Activated CD4-positive, alpha-beta memory T cell treated with anti-CD3 and anti-CD28 coated beads, Interleukin-2, amount 10 ng/mL, durations not matched to agents 7 days and 5 days (primary cell): ENCODE measurements at places on chromosomes 6 and 20. TPM values are rescaled to one million over a fixed set of nuclear protein-coding genes. Genes with fewer than 3 reads are reported as not detected.

Gene AGER
- total RNA-seq: 29.4 TPM

Gene TSPO2
- total RNA-seq: not detected

Gene MATN4
- 1.5 TPM for total RNA-seq

GRCh38 chr20:11234608-11235007, 560.8 kb upstream of the JAG1 start:
- no peak overlapping the region for H3K4me3 ChIP-seq
- H3K36me3 ChIP-seq: no peaks in the 10 kb centered on the region
- H3K27ac ChIP-seq: no peak overlapping the region
- DNase-seq: no peak
- H3K4me1 ChIP-seq: no peaks in the 10 kb centered on the region

- no peaks in the 10 kb centered on the region for H3K4me1 ChIP-seq
- H3K4me3 ChIP-seq: no peak overlapping the region
- no peak for DNase-seq
- no peaks in the 10 kb centered on the region for H3K36me3 ChIP-seq
- no peak overlapping the region for H3K27ac ChIP-seq
Observed at GRCh38 chr20:23118144-23118543, 32.0 kb upstream of the CD93 start.

DNA sequence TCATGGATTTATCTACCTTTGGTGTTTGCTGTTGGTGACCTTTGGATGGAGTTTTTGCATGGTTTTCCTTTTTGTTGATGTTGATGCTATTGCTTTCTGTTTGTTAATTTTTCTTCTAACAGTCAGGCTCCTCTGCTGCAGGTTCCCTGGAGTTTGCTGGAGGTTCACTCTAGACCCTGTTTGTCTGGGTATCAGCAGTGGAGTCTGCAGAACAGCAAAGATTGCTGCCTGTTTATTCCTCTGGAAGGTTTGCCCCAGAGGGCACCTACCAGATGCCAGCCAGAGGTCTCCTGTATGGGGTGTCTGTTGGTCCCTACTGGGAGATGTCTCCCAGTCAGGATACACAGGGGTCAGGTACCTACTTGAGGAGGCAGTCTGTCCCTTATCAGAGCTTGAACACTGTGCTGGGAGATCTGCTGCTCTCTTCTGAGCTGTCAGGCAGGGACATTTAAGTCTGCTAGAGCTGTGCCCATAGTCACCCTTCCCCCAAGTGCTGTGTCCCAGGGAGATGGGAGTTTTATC, 9.2 kb upstream of the ZNF337 start:
- peaks cover 29% of the 10 kb centered on the region for H3K4me1 ChIP-seq
- DNase-seq: no peak
- H3K36me3 ChIP-seq: peaks cover 50% of the 10 kb centered on the region
- no peak overlapping the region for H3K4me3 ChIP-seq
- H3K27me3 ChIP-seq: peaks cover 6% of the 10 kb centered on the region

DNA sequence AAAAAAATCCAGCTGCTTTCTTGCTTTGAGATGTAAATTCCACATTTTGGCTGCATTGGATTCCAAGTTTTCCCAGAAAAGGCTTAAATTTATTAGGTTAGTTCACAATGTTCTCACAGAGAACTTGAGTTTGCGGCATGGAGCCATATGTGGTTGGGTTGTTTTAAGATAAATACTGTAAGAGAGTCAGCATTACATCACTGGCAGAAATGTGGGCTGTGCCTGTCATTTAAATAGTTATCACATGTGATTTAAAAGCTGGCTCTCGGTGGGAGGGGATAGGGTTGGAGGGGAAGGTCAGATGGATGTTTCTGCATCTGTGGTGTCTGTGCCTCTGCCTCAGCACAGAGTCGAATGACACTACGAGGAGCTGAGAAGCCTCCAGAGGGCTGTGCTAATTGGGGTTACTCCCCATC, 73.8 kb upstream of the SCP2D1 start:
- no peak overlapping the region for H3K4me3 ChIP-seq
- no peak for DNase-seq
- peaks cover 14% of the 10 kb centered on the region for H3K4me1 ChIP-seq
- H3K27me3 ChIP-seq: no peaks in the 10 kb centered on the region

- H3K4me1 ChIP-seq: peaks cover 29% of the 10 kb centered on the region
- no peak overlapping the region for H3K27ac ChIP-seq
- no peak overlapping the region for H3K4me3 ChIP-seq
Observed at GRCh38 chr6:13453153-13453552, 34.2 kb downstream of the GFOD1 start.

DNA sequence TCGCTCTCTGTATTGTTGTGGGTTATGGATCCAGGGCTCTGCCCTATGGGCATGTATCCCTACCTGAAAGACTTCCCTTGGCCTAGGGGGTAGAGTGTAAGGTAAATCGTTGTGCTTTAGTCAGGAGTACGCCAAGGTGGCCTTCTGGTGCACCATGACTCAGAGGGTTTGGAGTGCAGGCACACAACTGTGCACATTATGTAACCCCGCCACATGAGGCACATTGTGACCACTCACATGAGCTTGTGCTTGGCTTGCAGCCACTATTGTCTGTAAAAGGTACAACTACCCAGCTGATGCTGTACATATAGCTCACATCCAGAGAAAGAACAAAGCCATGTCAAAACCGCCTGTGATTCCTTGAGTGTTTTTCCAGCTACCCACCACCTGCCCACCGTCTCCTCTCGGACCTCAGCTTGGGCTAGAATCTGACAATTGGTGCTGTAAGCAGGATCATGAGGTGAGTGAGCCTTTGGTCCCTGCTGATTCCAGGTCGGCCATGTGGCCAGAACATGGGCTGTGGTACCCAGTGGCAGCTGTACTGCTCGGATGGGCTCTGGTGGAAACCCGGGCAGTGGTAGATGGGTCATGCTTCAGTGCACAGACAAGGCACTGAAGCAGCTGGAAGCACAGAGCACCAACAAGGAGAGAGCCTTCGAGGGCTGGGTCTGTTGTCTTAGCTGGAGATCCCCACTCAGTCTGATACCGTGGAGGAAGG, 33.8 kb downstream of the HDDC2 start:
- H3K36me3 ChIP-seq: peaks cover 15% of the 10 kb centered on the region
- no peak for DNase-seq
- no peaks in the 10 kb centered on the region for H3K4me1 ChIP-seq
- H3K27ac ChIP-seq: no peak overlapping the region
- H3K4me3 ChIP-seq: no peak overlapping the region
